ENCODE measurements at places on chromosomes 12 and 14. TPM values are rescaled to one million over a fixed set of nuclear protein-coding genes. Genes with fewer than 3 reads are reported as not detected.

DNA sequence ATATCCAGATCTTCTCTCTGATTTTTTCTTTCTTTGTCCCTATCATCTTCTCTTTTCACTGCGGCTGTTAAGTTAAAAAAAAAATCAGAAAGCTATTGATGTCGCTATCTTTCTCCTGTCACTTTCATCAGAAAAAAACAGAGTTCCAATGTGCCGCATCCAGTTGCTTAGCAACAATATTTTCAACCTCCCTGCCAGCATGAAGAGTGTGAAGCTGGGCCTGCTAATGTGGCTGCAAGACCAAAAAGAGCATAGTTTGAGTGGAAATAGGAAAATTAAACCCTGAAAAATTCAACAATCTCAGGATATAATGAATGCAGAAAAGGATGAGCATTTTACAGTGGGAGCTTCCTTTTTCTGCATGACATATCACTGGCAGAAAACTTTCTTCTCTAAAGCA, 1025.4 kb upstream of the LRFN5 start:
- no peak for DNase-seq

The ARG2 gene
- total RNA-seq = 18.2 TPM

The LMNTD1 gene
- not detected for total RNA-seq

GRCh38 chr12:49974231-49974675, 1.5 kb downstream of the AQP6 start:
- DNase-seq = no peak

The OR6C2 gene
- total RNA-seq = not detected

GRCh38 chr12:63843254-63843720, 1.2 kb upstream of the SRGAP1 start:
- DNase-seq = no peak

DNA sequence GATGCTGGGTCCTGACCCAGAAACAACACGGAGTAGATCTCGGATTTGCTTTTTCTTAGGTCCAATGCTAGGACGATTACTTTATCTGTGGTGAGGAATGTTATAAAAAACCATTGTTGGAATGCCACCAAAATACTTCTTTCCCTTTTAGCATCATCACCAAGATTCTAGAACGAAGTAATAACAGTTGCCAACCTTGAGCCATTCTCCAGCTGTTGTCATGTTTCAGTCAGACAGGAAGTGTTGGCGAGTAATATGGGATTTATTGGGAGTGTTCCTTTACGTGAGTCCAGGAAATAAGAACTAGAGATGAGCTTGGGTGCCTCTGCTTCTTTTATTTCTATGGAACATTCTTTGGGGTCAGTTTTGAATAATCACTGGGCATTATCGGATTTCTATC, 892.9 kb downstream of the DIO2 start:
- DNase-seq = no peak

GRCh38 chr14:60257865-60258264, 8.8 kb downstream of the PPM1A start:
- no peak for DNase-seq

GRCh38 chr12:89176676-89177075, 175.6 kb downstream of the DUSP6 start:
- peak; percentile 7 for DNase-seq

DNA sequence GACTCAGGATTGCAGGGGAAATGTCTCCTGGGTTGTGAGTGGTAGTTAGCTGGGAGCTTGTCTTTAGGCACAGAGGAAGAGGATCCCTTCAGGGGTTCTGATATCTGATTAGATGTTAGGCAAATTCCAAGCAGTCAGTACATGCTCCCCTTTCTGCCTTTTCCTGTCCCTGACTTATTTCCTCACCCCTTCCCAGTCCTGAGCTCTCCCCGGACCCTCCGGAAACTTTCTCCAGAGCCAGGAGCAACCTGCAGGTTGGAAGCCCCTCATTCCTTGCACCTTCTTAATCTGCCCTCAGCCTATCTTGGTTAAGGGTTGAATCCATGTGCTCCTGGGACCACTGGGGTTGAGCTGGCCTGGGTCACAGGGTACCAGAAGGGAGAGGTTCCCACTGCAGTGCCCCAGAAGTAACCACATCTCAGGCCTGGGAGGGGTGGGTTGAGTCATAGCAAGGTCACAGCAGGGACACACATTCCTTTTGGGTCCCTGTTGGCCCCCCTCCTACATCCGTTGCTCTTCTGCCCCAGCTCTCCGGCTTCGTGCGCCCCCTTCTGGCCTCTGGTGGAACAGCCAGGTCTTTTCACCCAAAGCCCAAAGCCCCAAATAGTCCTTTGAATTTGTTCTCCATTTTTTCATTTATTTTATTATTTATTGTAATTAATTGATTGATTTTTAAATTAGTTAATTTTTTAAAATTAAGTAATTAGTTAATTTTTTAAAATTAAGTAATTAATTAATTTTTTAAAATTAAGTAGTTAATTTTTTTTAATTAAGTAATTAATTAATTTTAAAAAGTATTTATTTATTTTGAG, 1.8 kb downstream of the IGFBP6 start:
- peak; percentile 79 for DNase-seq
